ENCODE measurements at places on chromosomes 4 and X. TPM values are rescaled to one million over a fixed set of nuclear protein-coding genes. Genes with fewer than 3 reads are reported as not detected.

The LPAR4 gene
- not detected for total RNA-seq

GRCh38 chr4:37441231-37442061 is 196.9 kb downstream of the NWD2 start:
- H3K4me3 ChIP-seq: no peak overlapping the region
- H3K36me3 ChIP-seq: no peaks in the 10 kb centered on the region
- DNase-seq: no peak
- H3K27ac ChIP-seq: no peak overlapping the region
- H3K4me1 ChIP-seq: no peaks in the 10 kb centered on the region

DNA sequence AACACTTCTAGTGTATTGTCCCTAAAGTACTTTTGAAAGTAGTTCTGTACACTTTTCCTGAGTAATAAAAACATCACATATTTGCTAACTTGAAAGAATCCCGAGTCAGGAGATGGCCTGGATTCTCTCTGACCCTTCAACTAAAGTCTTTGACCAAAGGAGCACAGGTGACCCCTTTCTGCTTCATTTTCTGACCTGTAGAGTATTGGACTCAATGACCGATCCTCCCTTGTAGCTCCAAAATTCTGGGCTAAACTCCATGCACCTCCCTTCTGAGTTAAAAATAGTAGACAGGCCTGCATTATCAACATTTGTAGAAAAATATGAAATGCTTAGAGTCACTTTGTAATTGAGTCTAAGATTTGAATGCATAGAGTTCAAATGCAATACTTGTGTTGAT is 4.0 kb upstream of the TAPT1 start:
- no peaks in the 10 kb centered on the region for H3K36me3 ChIP-seq
- no peak for DNase-seq
- H3K4me3 ChIP-seq: no peak overlapping the region
- H3K27me3 ChIP-seq: no peaks in the 10 kb centered on the region
- H3K4me1 ChIP-seq: peaks cover 41% of the 10 kb centered on the region
- H3K27ac ChIP-seq: no peak overlapping the region

DNA sequence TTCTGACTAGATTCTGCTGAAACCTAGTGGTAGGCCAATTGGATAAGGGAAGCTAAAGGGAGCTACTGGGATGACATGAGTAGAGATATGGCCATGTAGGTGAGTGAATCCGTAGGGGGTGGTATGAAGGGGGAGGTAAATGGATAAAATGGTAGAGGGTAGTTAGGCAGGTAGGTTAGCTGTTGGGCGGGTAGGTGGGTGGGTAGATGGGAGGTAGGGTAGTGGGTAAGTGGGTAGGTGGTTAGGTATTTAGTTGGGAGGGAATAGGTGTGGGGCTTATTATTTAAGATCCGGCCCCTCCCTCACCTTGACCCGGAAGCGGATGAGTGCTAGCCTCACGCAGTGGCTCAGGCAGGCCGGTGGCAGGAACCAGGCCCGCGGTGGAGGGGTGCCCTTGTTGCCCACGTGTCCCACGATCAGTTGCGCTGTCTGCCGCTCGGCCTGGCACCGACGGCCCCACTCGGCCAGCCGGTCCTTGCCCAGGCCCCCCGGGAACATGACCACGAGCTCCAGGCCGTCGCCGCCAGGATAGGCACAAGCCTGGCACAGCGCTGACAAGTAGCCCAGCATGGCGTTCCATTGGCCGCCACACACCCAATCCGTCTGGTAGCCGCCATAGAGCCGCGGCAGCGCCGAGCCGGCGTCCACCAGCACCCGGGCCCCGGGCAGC is 725 bp downstream of the FAM120C start:
- peak; percentile 66 for DNase-seq
- H3K4me1 ChIP-seq: peaks cover 27% of the 10 kb centered on the region
- H3K36me3 ChIP-seq: no peaks in the 10 kb centered on the region

- H3K36me3 ChIP-seq: no peaks in the 10 kb centered on the region
- H3K4me1 ChIP-seq: no peaks in the 10 kb centered on the region
- DNase-seq: peak; percentile 41
- no peaks in the 10 kb centered on the region for H3K27me3 ChIP-seq
Measured at GRCh38 chr4:147578051-147578476, 39.1 kb upstream of the TMEM184C start.
